ENCODE measurements at places on chromosomes 2 and 18.

GRCh38 chr18:41771973-41772372 lies 183.1 kb upstream of the PIK3C3 start:
- DNase-seq, result no peak

DNA sequence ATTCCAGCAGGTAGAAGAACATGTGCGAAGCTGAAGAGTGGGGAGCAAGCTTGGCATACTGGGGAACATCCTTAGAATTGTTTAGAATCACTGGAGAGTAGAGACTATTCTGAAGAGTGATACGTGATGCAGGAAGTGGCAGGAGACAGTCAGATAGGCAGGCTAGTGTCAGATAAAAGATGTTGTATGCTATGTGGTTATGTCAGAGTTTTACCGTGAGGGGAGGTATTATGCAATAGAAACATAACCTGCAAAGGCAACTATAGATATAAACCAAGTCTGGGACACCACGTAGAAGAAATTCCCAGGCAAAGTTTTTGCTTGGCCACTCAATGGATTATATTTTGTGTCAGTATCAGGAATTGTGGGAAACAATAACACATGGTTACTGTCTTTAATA lies 62.0 kb upstream of the ZSWIM2 start:
- DNase-seq, result no peak

- no peak for DNase-seq
These were observed 15.7 kb upstream of the TTC21B start for GRCh38 chr2:165969227-165969626.

DNA sequence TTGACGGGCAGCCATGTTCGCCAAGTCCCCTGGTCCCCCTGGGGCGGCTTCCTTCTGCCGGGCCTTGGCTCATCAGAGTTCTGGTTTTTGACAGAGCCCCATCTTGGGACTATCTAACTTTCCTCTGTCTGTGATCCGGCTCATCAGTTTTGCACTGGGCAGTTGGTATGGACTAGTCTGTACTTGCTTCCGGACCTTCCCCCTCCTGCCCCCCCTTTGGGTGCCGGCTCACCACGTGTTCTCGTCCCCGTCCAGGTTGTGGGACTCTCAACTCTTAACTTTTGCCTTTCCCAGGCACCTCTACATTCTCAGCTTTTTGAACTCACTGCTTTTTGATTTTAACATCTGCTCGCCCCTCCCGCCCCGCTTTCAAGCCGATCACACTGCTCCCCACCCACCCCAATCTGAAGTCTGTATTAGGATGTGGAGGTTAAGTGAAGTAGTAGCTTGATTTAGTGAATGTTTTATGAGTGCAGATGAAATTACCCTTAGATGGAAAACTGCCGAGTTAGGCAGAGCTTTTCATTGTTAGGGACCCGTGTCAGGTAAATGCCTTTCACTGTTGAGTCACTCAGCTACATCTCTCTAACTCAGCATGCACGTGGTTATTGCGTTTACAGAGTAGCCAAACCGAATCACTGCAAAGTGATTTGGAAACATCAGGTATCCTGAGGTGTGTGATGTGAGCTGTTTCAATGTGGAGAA lies 874 bp downstream of the WDR43 start:
- DNase-seq, result peak; percentile 29

- no peak for DNase-seq
These were observed 102.9 kb downstream of the CABLES1 start for GRCh38 chr18:23238152-23238531.

Data from MV-4-11 (cell line).